Kidney (tissue), 22 donors: ENCODE measurements at places on chromosomes 4 and X. TPM values are rescaled to one million over a fixed set of nuclear protein-coding genes. Genes with fewer than 3 reads are reported as not detected.

- peak; percentile 97 for DNase-seq
Measured at GRCh38 chr4:3387943-3388361, 53.8 kb upstream of the HGFAC start.

DNA sequence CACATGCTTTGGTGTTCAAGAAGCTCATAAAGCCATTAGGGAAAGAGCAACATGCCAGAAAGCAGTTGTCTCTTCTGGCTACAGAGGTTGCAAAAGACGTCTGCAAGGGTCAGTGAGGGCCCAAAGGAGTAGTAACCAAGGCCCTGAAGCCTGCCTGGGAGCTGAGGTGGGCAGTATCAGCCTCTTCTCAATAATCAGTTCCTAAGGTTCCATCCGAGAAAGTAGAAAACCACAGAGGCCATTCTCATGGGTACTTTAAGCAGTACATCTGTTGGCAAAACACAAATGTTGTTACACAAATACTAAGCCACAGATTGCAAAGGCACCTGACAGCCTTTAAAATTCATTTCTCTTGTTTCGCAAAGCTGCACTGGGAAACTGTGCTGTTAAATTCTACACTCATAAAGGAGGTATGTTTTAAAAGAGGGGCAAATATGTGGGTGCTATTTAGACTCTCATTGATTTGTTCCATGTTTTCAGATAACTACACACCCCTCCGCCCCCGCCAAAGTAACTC lies 37.7 kb downstream of the MECP2 start:
- no peak for DNase-seq

- DNase-seq, result peak; percentile 42
Measured at GRCh38 chrX:21723084-21723483, 34.8 kb downstream of the SMPX start.

GRCh38 chr4:6327220-6327917 lies 57.7 kb downstream of the WFS1 start:
- peak; percentile 82 for DNase-seq

DNA sequence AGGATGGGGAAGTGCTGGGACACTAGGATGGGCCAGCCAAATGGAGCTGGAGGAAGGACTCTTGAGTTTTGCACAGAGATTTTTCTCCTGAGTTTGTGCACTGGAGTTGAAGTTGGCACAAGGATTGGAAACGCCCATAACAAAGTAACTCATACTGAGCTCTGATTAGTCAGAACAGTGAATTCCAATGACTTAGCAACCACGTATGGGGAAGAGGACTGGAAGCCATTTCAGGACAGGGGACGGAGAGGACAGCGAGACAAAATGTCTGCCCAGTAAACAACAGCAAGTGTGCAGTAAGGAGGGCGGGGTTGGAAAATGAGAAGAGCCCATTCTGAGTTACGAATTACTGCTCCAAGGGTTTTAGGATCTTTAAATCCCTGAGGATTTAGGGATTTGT lies 5.9 kb downstream of the RIPPLY1 start:
- DNase-seq, result no peak

- DNase-seq, result no peak
Measured at GRCh38 chr4:115515772-115516171, 402.4 kb upstream of the NDST4 start.

- DNase-seq, result no peak
Measured at GRCh38 chrX:103565197-103565596, 20.1 kb upstream of the TCEAL4 start.

The BCORL1 gene
- polyA plus RNA-seq, result 3.9 TPM

The PUDP gene
- 17.4 TPM for polyA plus RNA-seq

The CXCL11 gene
- polyA plus RNA-seq, result not detected

The SOX3 gene
- not detected for polyA plus RNA-seq

The TRIM61 gene
- 0.30 TPM for polyA plus RNA-seq

The BRS3 gene
- polyA plus RNA-seq, result not detected

The PASD1 gene
- not detected for polyA plus RNA-seq

The UCP1 gene
- polyA plus RNA-seq, result not detected

The MAGEE2 gene
- polyA plus RNA-seq, result 0.34 TPM
